ENCODE measurements at places on chromosomes 11 and 22.

- DNase-seq: no peak
Measured at GRCh38 chr11:63940786-63941185, 2.0 kb downstream of the NAA40 start.

DNA sequence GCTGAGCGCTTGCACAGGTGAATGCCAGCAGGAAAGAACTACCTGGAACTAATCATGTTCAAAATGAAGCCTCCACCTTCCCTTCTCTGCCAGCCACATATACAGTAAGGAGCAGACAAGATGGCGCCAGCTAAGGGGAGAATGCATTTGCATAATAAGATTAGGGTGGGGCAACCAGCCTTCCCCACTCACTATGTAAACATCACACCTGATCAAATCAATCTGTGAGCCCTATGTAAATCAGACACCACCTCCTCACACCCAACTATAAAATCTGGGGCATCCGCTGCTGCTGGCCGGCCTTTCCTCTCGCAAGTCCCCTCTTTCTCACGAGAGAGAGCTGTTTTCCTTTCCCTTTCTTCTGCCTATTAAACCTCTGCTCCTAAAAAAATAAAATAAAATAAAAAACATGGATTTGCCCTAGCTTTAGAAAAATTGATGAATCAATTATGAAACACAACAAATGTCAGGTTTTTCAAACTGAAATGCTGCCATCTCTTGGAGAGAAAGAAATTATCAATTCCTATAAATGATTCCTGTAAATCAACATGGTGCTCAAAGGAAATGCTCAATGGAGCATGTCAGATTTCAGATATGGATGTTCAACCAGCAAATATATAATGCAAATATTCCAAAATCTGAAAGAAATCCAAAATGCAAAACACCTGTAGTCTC, 108.9 kb downstream of the SGSM3 start:
- DNase-seq: peak; percentile 44

- DNase-seq: peak; percentile 81
Measured at GRCh38 chr11:68470304-68470811, 9.8 kb downstream of the PPP6R3 start.

- no peak for DNase-seq
Measured at GRCh38 chr11:20949585-20949984, 280.2 kb downstream of the NELL1 start.

- peak; percentile 83 for DNase-seq
Measured at GRCh38 chr11:14414470-14415461, 55.8 kb upstream of the RRAS2 start.
